ENCODE measurements at places on chromosomes 2 and 18.

DNA sequence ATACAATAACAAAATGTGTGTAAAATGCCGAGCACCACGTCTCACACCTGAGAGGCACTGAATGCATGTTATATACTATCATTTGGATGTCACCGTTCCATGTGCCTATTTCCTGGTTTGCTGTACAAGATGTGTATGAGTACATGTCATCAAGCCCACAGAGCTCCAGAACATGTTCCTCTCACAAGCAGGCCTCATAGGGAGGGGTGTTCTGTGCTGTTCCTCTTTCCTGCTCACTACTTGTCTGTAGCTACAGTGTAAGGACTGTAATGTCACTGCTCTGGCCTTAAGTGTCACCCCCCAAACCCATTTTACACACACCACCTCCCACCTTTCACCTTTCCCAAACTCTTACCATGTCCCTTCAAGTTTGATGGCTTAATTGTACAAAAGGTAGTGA lies 1.8 kb downstream of the AFF3 start:
- DNase-seq, result no peak

DNA sequence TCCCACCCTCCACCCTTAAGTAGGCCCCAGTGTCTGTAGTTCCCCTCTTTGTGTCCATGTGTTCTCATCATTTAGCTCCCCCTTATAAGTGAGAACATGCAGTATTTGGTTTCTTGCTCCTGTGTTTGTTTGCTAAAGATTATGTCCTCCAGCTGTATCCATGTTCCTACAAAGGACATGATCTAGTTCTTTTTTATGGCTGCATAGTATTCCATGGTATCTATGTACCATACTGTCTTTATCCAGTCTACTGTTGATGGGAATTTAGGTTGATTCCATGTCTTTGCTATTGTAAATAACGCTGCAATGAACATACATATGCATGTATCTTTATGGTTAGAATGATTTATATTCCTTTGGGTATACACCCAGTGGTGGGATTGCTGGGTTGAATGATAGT lies 150.1 kb upstream of the PGAP1 start:
- no peak for DNase-seq

DNA sequence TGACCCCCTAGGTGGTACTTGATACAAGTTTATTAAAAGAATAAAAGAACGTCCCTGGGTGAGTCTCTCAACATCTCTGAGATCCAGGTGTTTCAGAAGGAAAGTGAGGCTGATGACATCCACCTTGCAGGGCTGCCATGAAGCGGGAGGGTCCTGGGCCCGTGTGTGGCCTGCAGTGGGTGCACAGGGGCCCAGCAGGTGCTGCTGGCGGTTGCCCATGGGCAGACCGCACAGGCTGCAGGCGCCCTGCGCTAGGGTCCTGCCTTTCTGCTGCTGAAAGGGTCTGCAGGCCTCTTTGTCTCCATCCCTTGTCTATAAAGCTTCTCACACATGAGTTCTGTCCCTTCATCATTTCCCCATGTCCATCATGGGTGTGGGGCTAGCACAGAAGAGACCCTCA lies 247.0 kb downstream of the TFCP2L1 start:
- no peak for DNase-seq

DNA sequence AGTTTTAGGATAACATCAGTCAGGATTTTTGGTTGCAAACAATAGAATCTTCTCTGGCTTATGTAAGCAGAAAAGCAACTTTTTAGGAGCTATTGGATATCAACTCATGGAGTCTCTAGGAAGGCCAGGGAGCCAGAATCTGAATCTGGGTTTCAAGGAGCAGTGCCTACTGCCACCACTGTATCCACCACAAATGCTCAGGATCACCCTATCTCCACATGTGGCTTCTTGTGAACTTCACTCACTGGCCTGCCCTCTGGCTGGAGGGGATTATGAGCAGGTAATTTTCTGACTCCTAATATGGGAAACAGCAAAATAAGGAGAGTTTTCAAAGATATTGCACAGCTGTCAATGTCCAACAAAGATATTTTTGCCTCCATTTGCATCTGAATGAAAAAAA lies 142.9 kb downstream of the PKP4 start:
- no peak for DNase-seq

DNA sequence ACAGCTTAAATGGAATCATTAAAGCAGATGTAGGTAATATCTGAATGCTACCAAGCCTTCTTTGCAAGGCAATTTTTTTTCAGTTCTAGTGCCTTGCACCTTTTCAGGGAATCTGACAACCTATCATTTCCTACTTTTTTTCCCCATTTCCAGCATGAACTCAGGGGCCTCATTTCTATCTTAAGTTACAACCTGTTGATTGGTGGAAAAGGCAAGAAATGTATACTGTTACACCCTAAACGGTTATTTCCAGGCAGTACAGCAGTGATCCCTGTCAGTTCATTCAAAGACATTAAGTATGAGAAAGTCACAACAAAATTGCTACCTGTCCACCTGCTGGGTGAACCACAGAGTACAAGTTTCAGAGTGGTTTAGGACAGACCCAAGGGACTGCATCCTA lies 171.2 kb upstream of the PIK3C3 start:
- DNase-seq, result no peak
